Astrocyte of the spinal cord (primary cell): ENCODE measurements at places on chromosomes 6 and 20.

GRCh38 chr6:157644043-157644810 is 178.8 kb upstream of the SNX9 start:
- DNase-seq = no peak

- no peak for DNase-seq
Measured at GRCh38 chr6:37050045-37050853, 44.8 kb downstream of the FGD2 start.

- no peak for DNase-seq
Measured at GRCh38 chr20:19115581-19115980, 96.9 kb upstream of the SLC24A3 start.

- DNase-seq = no peak
Measured at GRCh38 chr20:14498772-14499171, 161.4 kb upstream of the FLRT3 start.

GRCh38 chr20:848193-848592 is 14.7 kb downstream of the FAM110A start:
- DNase-seq = no peak

GRCh38 chr6:152241013-152241766 is 396.0 kb downstream of the SYNE1 start:
- DNase-seq = no peak

DNA sequence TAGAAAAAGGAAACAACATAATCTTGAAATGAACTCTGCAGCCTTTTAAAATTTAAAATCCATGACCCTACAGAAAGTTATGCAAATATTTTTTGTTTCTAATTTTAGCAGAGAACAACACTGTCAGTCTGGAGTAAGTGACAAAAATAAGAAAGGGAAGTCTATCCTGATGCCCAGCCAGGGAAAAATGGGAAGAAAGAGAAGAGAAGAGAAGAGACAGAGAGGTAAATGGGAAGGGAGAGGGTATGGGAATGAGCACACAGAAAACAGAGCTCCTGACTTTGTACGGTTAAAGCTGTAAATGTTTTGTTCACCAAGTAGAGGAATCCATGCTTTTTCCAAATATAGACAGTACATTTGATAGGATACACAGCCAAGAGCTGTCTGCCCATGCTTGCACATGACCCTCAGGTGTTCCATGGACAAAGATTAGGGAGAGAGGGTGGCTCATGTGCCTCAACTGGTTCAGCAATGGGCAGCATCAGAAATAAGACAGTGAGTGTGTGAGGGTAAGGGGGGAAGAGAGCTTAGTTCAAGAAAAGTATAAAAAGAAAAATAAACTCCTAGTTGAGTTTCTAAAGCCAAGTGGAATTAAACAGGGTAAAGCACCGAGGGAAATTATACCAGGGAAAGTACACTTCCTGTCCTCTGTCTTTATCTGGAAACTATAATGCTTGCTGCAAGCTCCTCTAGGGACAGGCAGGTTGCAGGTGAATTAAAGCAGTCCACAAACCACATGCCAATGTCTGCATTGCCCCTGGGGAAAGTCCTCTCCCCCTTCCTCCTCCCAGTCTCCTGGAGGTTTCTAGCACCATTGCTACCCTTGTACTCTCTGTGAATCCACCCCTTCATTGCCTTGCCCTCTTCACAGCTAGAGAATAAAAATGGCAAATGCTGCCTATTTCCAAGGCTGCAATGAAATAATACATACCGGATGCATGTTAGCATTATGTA is 30.0 kb downstream of the MAP3K5 start:
- no peak for DNase-seq

DNA sequence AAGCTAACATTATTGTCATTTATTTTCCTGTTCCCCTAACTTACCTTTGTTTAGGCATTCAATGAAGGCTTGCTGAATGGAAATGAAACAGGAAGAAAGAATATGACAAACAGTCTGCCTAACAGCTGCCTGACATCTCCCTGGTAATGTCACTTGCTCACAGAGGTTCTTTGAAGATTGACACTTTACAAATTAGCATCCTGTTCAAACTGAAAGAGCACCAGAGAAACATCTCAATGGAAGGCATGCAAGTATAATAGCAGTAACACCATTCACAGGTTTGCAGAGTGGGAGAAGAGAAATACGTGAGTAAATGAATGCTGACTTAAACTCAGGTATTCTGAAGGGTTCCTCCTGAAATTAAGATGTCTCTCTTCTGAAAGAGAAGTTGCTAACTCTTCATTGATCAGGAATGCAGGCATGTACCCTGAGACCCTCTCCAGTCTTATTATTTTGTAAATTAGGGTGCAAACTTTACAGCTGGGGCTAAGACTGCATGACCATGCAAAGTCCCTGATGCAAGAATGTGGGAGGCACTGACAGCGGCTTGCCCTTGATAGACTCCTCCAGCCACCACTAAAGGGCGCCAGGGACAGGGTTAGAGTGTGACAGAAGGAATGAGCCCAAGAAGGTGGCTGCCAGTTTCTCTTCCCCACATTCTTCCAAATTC is 1.3 kb upstream of the SMLR1 start:
- DNase-seq = no peak

DNA sequence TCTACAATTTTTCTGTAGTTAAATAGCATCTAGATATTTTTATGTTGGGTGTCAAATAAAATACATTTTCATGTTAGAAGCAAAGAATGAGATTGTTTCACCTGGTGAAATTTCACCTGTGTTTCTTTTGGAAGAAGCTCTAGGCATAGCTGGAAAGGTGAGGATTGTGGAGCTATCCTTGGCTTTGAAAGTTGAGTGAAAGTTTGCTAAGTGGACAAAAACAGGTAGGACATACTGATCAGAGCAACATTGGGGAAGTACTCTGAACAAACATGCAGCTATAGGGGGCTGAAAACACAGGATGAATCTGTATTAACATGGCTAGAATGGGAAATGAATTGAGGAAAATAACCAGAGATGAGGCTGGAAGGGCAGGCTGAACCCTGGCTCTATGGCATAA is 18.8 kb downstream of the CLVS2 start:
- DNase-seq = no peak

DNA sequence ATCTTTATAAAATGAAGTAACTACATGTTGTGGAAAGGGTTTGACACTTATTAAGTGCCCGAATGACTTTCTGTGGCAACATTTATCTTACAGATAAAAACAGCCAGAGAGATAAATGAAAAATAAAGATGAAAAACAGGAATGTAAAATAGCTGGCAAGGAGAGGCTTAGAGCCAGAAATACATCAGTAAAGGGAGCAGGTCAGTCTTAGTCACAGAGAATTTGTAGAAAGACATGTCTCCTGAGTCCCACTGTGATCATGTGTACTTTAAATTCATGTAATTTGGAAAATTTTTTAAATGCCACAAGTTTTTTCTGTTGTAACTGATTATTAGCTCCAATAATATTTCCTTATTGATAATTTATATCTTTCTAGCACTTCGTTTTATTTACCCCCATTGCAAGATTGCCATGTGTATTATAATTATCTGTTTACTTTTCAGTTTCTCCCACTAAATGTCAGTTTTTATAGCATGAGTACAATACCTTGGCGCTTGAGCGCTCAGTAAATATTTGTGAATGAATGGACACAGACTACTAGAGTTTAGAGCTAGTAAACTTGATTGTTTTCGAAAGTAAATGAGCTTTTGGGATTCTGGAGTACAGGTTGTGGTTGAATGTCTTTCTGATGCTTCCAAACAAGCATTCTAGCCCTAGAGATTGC is 15.2 kb downstream of the TAB2 start:
- peak; percentile 12 for DNase-seq

DNA sequence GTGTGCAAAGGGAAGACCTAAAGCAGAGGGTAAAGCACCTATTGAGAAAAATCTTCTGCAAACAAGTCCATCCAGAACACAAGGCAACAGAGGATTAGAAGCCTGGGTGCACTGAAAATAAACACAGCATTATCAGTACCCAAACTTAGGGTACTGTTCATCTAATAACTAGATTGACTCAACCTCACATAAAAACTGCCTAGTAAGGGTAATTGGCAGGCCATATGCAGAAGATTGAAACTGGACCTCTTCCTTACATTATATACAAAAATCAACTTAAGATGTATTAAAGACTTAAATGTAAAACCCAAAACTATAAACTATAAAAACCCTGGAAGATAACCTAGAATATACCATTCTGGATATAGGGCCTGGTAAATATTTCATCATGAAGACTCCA is 91.2 kb upstream of the SIRPG start:
- no peak for DNase-seq

- DNase-seq = no peak
Measured at GRCh38 chr6:107554918-107555317, 65.0 kb downstream of the SOBP start.

DNA sequence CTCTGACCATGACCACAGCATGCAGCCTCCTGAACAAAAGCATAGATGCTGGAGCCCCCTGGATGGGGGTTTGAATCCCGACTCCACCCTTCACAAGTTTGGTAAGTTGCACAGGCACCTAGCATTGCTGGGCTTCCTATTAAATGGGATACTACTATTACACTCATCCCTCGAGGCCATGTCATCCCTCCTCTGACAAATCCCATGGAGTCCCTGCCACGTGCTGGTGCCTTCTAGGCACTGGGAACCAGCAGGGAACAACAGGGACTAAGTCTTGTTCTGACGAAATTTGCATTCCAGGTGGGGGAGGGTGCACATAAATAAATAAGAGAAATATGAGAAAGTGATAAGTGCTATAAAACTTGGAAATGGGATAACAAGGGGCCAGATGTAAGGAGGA is 15.3 kb upstream of the SIRPA start:
- no peak for DNase-seq

GRCh38 chr6:169145991-169146501 is 107.6 kb downstream of the THBS2 start:
- peak; percentile 18 for DNase-seq

GRCh38 chr20:34701405-34702085 is 2.6 kb upstream of the TP53INP2 start:
- no peak for DNase-seq

GRCh38 chr20:58128635-58129625 is 99.5 kb downstream of the ANKRD60 start:
- DNase-seq = no peak

DNA sequence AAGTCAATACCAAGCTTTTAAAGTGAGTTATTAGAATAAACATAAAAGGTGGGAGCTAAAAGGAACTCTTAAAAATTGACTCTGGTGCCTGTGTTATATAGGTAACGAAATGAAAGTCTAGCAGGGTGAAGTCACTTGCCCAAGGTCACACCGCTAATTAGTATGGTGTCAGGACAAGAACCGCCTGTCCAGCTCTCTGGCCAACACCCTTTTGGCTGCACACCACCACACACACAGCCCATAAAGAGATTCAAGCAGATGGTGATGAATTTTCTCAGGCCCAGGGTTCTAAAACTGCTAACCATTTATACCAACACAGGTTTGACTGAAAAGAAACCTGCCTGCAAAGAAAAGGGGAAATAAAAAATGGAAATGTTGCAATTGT is 20.2 kb downstream of the GFOD1 start:
- DNase-seq = no peak

DNA sequence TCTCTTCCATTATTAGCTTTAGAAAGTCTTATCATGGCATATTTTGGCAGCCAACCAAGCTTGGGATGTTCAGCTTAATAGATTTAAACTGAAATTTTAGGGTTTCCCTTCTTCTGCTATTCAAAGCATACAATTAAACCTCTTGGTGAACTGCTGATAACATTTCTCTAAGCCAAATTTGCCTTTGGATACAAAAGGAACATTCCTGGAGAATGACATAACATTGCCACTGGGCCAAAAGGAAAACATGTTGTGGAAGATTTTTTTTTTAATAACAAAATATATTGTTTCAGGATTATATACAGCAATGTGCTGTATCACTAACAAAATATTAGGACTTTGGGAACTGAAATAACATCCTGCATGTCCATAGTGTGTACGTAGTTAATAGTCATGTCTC is 215.1 kb upstream of the TBX18 start:
- peak; percentile 59 for DNase-seq

GRCh38 chr6:34586327-34587040 is 30.4 kb upstream of the SPDEF start:
- DNase-seq = no peak

GRCh38 chr6:98833057-98833306 is 1.4 kb upstream of the POU3F2 start:
- no peak for DNase-seq

- DNase-seq = no peak
Measured at GRCh38 chr20:2023151-2023550, 29.3 kb upstream of the PDYN start.

GRCh38 chr20:13364278-13365170 is 143.4 kb downstream of the ISM1 start:
- no peak for DNase-seq

GRCh38 chr6:155154158-155154830 is 109.5 kb upstream of the CLDN20 start:
- peak; percentile 93 for DNase-seq

- no peak for DNase-seq
Measured at GRCh38 chr6:95784869-95785268, 207.5 kb downstream of the MANEA start.

- DNase-seq = no peak
Measured at GRCh38 chr6:89290401-89291155, 24.5 kb downstream of the GABRR2 start.

DNA sequence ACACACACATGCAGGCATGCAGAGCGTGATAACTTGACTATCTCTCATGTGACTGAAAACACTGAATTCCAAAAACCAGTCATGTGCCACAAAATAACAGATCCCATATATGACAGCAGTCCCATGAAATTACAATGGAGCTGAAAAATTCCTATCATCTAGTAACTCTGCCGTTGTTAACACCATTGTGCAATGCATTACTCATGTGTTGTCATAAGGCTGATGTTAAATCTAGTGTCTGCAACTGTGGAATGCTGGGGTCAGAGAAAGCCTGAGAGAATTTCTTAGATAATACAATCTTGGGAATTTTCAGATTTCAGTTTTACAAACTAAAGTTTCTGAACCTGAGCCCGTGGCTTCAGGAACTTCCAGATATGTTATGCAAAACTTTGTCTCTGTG is 70.2 kb downstream of the LYRM4 start:
- DNase-seq = peak; percentile 83

DNA sequence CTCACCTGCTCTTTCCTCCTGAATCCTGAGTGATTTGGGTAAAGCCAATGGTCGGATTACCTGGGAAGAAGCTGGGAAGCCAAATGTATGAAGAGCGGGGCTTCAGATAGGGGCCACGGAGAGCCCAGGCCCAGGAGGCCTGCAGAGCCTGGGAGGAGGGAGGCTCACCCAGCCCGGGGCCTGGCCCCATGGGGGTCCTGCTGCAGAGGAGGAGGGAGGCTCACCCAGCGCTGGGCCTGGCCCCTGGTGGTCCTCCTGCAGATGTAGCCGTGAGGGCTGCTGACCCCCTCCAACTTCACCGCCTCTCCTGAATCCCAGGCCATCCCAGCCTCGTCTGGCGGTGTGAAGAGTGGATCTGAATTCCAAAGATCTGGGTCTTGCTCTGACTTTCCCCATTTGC is 368.4 kb downstream of the THBS2 start:
- no peak for DNase-seq
